NCI-H748 treated with DMSO at 0.1 percent for 48 hours (cell line): ENCODE measurements at places on chromosomes 1 and 21.

- no peak for DNase-seq
Observed at GRCh38 chr1:14494911-14495310, 103.6 kb upstream of the KAZN start.

GRCh38 chr1:3231245-3231644, 162.2 kb downstream of the PRDM16 start:
- no peak for DNase-seq

- no peak for DNase-seq
Observed at GRCh38 chr1:33442141-33442540, 11.2 kb upstream of the PHC2 start.

DNA sequence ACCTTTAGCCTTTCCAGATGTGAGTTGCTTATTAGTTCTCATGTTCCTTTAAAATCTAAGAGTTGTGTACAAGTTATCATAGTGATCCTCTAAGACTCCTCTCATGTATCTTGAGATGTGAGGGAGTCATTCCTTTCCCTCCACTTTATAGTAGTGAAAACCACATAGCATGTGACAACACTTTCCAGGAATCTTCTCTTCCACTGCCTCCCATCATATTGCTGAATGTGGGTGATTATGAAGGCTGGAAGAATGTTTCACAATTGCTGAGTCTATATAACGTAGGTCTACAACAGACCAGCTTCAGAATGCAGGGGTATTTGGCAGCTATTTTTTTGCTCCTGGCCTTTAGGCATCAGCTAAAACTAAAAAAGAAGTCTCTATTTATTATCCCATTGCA, 44.7 kb upstream of the LRRC7 start:
- DNase-seq: no peak

DNA sequence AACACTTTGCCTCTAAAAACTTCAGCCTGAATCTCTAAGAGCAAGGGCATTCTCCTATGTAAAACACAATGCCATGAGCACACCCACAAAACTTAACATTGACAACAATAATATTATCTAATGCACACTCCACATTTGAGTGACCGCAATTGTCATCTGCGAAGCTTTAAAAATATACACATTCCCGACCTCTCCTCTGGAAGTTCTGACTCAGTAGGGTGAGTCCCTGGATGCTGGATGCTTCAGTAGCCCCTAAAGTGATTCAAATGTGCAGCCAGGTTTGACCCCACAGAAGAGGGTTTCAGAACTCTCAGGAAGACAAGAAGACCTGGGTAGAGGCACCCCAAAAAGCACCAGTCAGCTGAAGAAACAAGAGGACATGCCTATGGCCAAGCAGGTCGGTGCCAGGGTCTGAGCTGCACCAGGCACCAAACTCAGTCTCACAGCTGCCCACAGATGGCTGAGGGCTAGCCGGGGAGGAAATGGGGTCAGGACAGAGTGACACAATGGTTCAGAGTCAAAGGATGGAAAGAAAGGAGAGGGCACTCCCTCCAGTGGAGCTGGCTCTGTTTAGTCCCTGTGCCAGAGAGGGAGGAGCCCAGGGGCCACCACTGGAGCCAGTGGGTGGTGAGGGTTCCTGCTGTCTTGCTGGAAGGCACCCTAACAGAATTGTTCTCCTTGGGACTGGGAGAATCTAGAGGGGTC, 17.4 kb downstream of the PIK3C2B start:
- no peak for DNase-seq

- DNase-seq: no peak
Observed at GRCh38 chr1:31800674-31800967, 15.2 kb downstream of the SPOCD1 start.

DNA sequence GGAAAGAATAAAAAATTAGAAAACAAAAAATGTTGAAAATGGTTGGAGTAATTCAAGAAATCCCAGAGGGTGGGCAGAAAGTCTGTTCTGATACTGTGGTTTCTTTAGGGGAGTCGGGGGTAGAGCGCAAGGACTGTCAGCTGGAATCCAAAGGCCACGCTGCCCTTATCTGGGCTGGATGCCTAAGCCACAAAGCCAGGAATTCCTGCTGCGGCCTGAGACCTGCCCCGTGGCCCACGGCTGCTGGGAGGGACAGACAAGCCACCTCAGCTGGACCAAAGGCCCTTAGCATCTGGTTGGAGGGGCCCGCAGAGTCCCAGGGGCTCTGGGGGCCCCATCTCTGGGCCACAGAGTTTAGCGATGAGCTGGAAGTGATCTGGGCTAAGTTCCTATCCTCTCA, 60.2 kb downstream of the DMRTB1 start:
- DNase-seq: no peak
